ENCODE measurements at places on chromosomes 1 and 21.

DNA sequence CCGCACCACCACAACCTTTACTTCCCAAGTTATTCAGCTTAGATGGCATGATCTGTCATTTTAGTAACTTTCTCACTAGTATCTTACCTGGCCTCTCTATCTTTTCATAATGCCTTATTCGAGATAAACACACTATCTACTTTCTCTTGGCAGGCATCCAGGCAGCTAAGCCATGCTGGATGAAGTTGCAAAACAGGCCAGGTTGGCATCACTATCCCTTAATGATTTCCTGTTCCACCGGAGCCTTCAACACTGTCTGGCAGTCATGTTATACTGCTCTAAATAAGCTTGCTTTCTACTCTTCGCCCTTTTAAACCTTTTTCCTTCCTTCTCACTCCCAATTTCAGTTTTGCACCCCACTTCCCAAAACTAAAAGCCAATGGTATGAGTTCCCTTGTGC, 12.0 kb upstream of the KCNH1 start:
- DNase-seq, result no peak

GRCh38 chr1:230130172-230130944, 63.3 kb downstream of the GALNT2 start:
- DNase-seq, result no peak

DNA sequence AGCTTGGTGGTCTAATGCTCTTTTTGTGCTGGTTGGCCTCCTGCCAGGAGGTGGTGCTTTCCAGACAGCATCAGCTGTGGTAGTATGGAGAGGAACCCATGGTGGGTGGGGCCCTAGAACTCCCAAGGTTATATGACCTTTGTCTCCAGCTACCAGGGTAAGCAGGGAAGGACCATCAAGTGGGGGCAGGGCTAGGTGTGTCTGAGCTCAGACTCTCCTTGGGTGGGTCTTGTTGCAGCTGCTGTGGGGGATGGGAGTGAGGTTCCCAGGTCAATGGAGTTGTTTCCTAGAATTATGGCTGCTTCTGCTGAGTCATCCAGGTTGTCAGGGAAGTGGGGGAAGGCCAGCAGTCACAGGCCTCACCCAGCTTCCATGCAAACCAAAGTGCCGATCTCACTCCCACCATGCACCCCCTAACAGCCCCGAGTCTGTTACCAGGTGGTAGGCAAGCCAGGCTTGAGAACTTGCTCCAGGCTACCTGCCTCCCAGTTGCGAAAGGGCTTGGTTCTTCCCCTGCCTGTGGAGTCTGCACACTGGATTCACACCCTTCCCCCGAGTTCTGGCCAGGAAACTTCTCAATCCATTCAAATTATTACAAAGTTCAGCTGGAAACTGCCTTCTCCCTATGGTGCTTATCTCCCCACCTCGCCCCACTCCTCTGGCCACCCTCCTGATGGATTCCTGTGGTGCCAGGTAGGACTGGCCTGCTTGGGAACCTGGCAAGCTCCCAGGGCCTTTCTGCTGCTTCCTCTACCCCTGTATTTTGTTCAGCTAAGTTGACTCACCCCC, 37.8 kb downstream of the DRAM2 start:
- no peak for DNase-seq

- DNase-seq, result no peak
These were observed 28.5 kb downstream of the DLGAP3 start for GRCh38 chr1:34900775-34901502.

DNA sequence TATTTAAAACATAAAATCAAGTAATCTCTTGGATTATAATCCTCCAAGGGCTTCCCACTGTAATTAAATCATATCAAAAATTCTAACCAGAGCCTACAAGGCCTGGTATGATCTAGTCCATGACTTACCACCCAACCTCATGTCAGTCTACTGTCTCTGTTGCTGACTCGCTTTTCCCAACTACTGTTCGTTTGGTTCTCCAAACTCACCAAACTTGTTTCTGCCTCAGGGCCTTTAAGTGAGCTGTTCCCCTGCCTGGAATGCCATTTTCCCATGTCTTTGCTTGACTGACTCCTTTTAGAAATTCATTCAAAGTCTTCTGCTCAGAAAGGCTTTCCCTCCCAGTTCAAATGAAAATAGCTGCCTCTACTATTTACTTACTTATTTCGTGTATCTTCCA, 95.9 kb downstream of the ZC3H11B start:
- DNase-seq, result no peak

- DNase-seq, result no peak
These were observed 345.7 kb upstream of the RUNX1 start for GRCh38 chr21:35394634-35395369.

DNA sequence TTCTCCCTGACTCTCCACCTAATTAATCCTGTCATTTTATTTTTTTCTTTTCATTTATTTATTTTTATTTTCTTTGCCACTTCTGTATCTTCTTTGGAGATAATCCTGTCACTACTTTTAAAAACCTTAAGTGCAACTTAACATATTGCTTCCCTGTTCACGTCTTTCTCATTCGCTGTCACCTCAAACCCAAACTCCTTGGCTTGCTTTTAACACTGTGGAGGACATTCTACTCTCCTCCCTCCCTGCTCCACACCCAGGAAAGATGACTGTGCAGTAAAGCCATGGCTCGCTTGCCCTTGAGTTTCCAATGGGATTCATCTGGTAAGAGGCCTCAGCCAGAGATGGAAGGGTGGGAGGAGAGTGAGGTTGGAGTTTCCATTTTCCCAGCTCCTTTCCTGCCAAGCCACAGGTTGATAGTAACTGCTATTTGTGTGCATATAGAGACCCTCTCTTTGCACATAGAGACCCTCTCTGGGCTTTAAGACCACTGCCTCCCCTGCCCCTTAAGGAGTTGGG, 6.4 kb upstream of the BRWD1 start:
- no peak for DNase-seq

DNA sequence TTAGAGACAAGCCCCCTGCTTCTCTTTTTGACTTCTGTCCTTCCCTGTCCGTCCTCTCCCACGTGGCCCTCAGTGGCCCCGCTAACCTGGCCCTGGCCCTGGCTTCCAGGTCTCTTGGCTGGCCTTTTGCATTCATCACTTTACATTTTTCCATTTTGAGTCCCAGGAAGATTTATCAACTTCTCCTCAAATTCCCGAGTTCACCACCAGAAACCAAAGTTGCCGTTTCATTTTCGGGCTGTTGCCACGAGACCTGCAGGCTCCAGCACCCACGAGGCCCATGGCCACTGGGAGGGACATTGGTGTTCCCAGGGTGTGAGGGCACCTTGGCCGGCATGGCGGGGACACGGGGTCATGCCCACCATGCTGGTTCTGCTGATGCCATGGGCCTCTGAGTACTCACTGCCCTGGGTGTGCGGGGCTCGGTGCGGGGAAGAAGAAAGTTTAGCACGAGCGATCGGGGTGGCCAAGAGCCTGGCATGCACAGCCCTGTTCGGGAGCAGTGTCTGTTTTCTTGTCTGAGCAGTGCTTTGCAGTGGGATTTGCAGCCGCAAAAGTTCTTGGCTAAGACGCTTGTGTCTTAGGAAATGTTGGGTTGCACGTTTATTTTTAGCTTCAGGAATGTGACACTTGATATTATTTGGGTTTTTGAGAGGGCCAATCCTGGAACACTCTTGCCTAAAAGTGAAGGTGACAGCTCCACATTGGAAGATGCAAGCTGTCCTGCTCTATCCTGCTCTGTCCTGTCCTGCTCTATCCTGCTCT, 40.4 kb upstream of the ADARB1 start:
- no peak for DNase-seq

GRCh38 chr1:30371888-30372791, 351.2 kb downstream of the MATN1 start:
- DNase-seq, result no peak

GRCh38 chr1:25856856-25857255, 2.4 kb downstream of the AUNIP start:
- DNase-seq, result no peak
